ENCODE measurements at places on chromosomes 12 and 14. TPM values are rescaled to one million over a fixed set of nuclear protein-coding genes. Genes with fewer than 3 reads are reported as not detected.

FLRT2 gene
- 2.5 TPM for total RNA-seq

DNA sequence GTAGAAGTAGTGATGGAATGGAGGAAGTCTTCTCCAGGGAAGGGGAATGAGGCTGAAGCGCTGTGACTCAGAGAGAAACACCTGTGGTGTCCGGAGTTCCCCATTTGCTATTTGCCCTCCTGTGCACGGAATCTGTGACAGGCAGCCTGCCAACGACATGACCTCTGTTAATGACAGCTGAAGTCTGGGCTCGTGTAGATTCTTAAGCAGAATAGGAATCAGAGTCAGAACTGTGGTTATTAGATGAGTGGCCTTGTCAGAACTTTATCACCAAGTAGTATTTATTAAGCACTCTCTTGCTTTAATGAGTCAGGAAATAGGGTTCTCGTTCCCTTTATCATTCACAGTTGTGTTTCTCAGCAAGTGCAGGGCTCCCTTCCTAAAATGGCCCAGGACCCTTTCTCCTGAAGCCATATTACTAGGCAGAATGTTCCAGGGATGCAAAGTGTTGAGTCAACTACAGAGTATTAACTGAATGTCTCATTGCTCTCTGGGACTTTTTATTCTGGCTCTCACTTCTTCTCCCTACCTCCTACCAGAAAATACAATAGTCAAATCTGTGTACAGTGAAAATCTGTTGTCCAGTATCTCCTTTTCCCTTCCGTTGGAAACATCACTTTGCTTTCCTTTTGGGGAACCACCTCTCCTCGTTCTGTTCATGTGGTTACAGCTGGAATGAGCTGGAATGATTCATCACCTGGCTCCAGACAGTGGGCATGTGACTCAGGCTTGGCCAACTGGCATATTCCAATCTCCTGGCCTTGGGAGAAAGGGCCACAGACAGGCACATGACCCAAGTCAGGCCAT, 77.8 kb upstream of the MAX start:
- peak; percentile 61 for DNase-seq

GRCh38 chr12:24937553-24938244, 11.2 kb downstream of the BCAT1 start:
- DNase-seq = no peak

DNA sequence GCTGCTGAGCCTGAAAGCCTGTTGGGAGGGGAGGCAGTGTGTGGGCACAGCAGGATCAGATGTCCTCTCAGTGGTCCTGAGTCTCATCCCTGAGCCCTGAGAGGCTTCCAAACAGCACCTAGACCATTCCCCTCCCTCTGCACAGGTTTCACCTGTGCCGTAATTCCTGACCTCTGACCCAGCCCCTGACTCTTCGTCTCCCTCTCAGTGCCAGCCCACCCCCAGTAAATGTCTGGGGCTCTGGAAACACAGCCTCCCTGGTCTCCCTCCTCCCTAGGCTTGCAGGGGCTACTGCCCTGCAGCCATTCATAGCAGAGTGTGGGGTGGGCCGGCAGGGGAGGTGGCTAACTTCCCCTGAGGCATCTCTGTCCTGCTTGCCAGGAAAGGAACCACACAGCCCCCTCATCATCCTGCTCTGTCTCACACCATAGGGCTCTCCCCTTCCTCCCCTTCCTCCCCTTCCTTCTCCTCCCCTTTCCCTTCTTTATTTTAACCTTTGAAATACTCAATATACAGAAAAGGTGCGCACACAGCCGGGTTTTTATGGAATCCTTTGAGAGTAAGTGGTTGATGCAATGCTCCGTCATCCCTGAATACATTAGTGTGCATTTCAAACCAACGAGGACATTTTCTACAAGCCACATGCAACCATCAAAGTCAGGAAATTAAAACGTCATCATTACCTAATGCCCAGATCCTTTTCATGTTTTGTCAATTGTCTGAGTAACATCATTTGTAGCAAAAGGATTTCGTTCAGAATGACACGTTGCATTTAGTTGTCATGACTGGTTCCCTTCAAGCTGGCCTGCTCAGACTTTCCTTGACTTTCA, 67.0 kb downstream of the PRMT8 start:
- DNase-seq = no peak

DNA sequence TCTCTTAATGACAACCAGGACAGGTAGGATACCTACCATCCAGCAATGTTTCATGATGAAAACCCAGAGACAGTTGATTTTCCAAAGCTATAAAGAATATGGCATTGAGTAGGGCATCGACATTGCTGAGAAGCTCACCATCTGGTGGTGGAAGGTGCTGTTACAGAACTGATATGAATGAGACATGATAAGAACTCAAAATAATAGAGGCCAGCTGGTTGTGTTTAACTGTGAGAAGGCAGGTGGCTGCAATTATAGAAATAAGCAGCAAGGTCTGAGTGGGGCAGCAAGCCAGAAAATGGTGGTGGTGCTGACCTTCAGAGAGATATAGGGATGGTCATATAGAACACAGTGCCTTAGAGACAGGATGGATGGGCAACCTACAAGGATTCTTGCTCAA, 449.7 kb downstream of the BTG1 start:
- DNase-seq = no peak

- no peak for DNase-seq
Measured at GRCh38 chr14:23984891-23985602, 3.7 kb upstream of the DHRS4L2 start.

DNA sequence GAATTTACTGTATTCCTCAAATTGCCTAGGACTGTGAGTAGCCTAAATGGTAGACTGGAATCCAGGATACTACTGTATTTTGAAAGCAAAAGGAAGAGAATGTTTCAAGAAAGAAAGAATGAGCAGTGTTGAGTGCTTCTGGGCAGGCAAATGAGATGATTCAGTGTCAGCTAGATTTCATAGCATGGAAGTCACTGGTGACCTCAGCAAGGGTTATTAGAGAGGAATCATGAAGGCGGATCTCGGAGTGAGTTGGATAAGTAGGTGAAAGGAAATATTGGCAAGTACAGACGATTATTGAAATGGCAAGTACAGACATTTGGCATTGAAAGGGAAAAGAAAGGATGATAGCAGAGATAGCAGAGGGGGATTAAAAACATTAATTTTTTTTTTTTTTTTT, 27.1 kb downstream of the VRK1 start:
- DNase-seq = no peak

TSPAN9 gene
- 23.9 TPM for total RNA-seq

CIROP gene
- not detected for total RNA-seq
